ENCODE measurements at places on chromosomes 6 and 20. TPM values are rescaled to one million over a fixed set of nuclear protein-coding genes. Genes with fewer than 3 reads are reported as not detected.

- no peaks in the 10 kb centered on the region for H3K36me3 ChIP-seq
- no peaks in the 10 kb centered on the region for H3K27me3 ChIP-seq
- no peak for DNase-seq
- H3K4me3 ChIP-seq = no peak overlapping the region
Measured at GRCh38 chr6:5516036-5516435, 254.7 kb downstream of the FARS2 start.

Gene LINC00237
- total RNA-seq = not detected

Gene SMOC2
- 20.0 TPM for total RNA-seq

DNA sequence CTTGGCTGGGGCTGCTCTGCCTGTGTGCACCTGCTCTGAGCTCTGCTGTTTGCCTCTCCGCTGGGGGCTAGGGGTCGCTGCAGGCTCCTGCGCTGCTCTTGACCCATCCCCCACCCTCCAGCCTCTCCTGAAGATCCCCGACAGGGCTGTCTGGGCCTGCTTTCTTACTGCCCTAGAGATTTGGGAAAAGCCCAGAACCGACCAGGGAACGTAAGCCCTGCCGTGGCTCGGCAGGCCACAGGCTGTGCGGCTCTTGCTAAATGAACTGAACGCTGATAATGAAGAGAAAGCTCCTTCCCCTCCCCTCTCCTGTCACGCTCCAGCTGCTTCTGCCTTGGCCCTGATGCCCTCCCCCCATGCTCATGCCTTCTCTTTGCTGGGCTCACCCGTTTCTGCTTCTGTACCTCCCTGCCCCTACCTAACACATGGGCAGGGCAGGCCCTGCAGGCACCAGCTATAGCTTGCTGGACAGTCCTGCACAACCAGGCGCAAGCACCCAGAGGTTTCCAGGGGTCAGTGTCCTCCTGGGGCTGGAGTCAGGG lies 32.0 kb upstream of the PCMTD2 start:
- no peaks in the 10 kb centered on the region for H3K36me3 ChIP-seq
- DNase-seq = peak; percentile 71
- no peak overlapping the region for H3K4me3 ChIP-seq
- no peaks in the 10 kb centered on the region for H3K27me3 ChIP-seq
- H3K4me1 ChIP-seq = peaks cover 25% of the 10 kb centered on the region

DNA sequence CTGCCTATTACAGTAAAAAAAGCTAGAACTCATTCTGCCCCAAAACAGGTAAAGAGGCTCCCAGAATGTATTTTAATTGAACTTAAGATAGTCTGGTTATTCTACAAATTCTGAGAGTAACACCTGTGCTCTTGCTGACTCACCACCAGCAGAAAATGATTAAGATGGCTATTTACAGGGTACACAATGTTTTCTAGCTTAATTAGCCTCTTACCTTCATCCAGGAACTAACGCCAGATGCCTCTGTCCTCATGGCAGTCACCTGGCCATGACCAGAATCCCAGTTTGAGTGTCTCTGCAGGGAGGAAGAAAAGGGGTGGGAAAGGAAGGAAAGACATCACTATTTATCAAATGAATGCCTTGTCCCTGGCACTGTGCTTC lies 31.3 kb upstream of the PPP1R3G start:
- H3K36me3 ChIP-seq = no peaks in the 10 kb centered on the region
- no peak overlapping the region for H3K27ac ChIP-seq
- no peak for DNase-seq
- no peaks in the 10 kb centered on the region for H3K4me1 ChIP-seq
- H3K4me3 ChIP-seq = no peak overlapping the region

DNA sequence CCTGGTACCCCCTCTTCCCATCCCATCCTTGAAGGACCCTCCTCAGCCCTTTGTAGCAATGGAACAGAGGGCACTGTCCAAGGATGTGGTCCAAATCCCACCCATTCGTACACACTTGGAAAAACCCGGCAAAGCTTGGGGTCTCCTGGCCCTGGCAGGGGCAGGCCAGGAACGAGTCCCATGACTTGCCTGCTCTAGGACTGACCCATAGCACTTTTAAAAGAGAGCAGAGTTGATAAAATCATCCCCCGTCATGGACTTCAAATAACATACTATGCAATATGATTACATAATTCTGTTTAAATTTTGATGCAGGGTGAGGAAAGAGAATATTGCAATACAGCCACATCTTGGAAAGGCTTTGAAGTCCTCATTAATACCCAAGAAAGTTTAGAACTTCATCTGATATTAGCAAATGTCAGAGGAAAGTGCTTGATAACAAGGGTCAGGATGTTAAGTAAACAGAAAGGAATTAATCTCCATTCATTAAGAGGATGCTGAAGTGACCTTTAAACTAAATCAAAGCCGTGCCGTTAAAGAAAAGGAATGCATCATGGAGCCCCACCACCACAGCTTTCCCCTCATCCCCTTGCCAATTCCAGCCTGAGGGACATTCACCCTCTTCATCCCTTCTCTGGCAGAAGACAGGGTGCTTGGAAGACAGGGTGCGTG lies 60.7 kb upstream of the NXT1 start:
- no peaks in the 10 kb centered on the region for H3K27me3 ChIP-seq
- H3K4me1 ChIP-seq = no peaks in the 10 kb centered on the region
- no peaks in the 10 kb centered on the region for H3K36me3 ChIP-seq
- DNase-seq = no peak
- H3K4me3 ChIP-seq = no peak overlapping the region
- no peak overlapping the region for H3K27ac ChIP-seq

DNA sequence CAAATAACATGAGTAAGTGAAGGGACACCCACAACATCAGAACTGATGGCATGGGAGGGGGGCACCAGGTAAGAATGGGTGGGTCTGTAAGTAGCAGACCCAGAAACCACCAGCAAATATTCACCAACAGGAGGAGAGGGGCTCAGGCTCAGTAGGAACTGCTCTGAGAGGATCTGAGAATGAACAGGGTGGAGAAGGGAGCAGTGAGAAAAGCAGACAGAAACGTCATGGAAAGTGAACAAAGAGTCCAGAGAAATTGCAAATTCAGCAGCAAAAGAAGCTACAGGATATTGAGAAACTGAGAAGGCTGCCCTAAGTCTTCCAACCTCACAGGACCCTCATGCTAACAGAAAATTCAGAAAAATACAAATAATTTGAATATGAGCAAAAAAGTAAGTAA lies 121.3 kb downstream of the KIF16B start:
- no peak overlapping the region for H3K27ac ChIP-seq
- H3K27me3 ChIP-seq = no peaks in the 10 kb centered on the region
- no peak overlapping the region for H3K4me3 ChIP-seq
- H3K4me1 ChIP-seq = no peaks in the 10 kb centered on the region

GRCh38 chr6:150076196-150076893 lies 7.4 kb upstream of the ULBP3 start:
- peak; percentile 52 for DNase-seq
- H3K27me3 ChIP-seq = no peaks in the 10 kb centered on the region
- no peaks in the 10 kb centered on the region for H3K36me3 ChIP-seq
- peak overlapping the region; percentile 83 for H3K27ac ChIP-seq

DNA sequence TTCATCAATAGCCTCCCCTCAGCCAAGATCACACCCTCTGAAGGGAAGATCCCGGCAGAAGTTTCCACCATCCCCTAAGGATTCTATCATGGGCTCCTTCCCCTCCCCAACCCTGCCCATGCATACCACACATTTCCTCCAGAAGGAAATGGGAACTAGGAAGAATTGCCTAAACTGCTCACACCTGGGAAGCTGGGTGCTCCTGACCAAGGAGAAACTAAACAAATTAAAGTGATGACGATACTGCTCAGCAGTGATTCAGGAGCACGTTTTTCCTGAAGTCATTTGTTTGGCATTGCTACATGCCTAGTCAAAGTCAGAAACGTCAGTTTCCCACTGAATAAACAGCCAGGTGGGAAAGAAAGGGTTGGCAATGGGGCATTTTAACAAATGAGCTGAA lies 136.1 kb upstream of the CDYL start:
- no peak for DNase-seq
- no peaks in the 10 kb centered on the region for H3K27me3 ChIP-seq
- no peak overlapping the region for H3K4me3 ChIP-seq

Gene LY86
- total RNA-seq = not detected
